ENCODE measurements at places on chromosomes 1 and 21.

- no peak for DNase-seq
These were observed 16.8 kb downstream of the LGR6 start for GRCh38 chr1:202210385-202210784.

DNA sequence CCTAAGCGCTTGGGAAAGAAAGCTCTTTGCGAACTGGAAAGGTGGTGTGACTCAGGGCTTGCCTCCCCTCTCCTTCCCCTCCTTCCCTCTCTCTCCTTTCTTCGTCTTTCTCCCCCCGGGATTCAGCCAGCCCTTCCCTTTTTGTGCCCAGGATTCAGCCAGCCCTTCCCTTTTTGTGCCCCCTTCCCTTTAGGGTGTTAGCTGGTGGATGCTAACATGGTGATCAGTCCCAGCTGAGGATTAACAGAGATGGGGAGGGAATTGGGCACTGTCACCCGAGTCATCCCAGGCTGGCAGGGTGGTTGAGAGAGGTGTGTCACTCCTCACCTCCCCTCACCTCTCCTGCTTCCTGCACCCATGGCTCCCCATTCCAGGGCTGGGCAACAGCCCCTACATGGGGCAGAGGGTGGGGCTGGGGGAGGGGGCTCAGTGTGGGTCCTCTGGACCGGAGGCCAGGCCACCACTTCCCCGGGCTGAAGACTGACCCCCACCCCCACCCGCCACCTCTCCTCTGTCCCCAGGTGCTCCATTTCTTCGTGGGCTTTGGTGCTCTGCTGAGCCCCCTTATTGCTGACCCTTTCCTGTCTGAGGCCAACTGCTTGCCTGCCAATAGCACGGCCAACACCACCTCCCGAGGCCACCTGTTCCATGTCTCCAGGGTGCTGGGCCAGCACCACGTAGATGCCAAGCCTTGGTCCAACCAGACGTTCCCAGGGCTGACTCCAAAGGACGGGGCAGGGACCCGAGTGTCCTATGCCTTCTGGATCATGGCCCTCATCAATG lies 51.5 kb downstream of the ELK4 start:
- DNase-seq, result no peak

DNA sequence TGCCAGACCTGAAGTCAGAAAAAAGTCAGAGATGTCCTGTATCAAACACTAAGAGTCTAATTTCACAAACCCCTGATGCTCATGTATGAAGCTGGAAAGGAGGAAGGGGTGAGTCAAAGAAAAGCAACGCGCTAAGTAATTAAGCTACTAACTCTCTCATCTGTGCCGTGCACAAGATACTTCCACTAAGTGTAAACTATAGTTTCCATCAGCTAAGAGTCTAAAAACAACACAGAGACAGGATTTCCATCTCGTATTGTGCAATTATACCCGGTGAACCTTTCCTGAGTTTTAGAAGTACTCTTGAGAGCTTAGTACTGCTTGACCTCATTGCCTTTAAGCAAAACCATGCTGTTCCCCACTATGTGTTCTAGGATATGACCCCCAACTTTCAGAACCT lies 19.0 kb downstream of the DNALI1 start:
- no peak for DNase-seq

DNA sequence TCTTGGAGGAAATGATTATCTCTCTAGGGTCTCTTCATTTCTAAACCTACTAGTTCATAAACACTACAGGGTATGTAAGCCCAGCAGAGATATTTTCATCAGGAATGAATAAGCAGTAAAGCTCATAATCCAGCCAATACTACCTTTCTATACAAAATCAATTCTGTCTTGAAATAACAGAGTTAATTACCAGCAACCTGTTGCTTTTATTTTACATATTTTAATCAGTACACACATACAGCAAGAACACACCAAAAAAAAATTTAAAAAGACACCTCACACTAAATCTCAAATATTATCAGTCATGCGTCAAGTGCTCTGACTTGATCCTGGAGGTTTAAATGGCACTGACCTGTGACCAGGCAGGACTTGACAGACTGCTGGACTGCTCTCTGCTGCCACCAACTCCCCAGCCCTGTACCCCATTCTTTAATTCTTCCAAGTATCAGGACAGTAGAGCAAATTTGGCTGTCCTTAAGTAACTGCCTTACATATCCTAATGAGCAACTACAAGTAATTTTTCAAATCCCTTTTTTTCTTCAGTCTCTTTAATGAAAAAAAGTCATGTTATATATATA lies 98.5 kb downstream of the CDC42BPA start:
- DNase-seq, result no peak

DNA sequence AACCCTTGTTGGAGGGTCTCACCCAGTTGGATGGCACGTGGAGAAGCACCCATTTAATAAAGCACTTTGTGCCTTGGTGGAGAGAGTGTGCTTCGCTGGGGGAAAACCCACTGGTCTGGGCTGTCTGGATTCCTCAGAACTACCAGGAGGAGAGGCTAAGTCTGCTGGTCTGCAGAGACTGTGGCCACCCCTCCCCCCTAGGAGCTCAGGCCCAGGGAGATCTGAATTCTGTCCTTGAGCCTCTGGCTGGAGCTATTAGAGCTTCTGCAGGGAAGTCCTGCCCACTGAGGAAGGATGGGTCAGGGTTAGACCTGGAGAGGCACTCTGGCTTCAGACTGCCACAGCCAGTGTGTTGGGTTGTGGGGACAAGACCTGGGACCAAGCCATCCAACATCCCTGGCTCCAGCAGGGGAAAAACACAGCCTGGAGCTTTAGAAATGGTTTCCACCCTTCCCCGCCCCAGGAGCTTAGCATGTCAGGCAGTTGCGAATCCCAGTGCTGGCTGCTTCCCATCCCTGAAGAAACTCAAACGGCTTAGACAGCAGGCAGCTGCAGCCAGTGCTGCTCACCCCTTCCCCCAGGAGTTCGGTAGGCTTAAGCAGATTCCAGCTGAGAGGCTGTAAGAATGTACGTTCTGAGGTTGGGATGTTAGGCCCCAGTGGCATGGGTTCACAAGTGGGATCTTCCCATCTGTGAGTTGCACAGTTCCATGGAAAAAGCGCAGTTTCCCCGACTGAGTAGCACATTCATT lies 288.3 kb downstream of the TGFB2 start:
- DNase-seq, result no peak

GRCh38 chr1:33060579-33061083 lies 20.3 kb upstream of the AZIN2 start:
- DNase-seq, result no peak

Measured in NCI-H2029 (cell line).